ENCODE measurements at places on chromosomes 4 and X.

DNA sequence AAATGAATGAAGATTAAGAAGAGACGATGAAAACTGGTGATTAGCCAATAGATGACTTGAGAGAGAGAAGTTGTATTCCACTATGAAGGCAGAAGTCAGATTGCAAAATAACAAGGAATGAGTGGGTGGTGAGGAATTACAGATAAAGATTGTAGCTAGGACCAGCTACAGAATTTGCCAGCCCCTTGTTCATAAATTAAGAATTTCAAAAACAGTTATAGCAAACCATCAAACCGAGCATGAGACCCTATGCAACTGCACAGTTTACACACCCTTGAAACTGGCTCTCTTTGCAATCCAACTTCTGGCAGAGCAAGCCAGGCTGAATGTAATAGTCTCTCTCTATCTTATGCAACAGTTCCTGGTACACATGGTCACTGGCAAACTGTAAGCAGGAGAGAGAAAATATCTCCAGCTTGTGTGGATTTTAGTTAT is 35.2 kb downstream of the STAP1 start:
- DNase-seq, result no peak

GRCh38 chrX:79182616-79183015 is 38.1 kb downstream of the GPR174 start:
- no peak for DNase-seq

DNA sequence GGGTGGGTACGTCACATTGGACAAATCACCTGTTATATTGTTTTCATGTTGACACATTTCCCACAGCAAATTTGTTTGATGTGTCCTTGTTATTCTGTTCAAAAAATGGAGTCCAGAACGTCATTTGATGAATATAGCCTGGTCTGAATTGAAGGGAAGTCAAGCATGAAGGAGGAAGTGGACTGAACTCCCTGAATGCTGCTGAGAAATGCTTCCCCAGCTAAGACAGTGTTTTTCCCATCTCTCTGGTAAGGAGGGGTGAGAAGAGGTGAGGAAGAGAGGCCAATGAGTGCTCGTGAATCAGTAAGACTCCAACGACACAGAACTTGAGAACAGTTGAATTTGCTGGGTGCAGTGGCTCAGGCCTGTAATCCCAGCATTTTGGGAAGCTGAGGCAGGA is 127.4 kb downstream of the RBM47 start:
- DNase-seq, result no peak

- DNase-seq, result no peak
Observed at GRCh38 chr4:19905024-19905423, 346.7 kb upstream of the SLIT2 start.

- no peak for DNase-seq
Observed at GRCh38 chr4:42709392-42710065, 52.6 kb upstream of the ATP8A1 start.

DNA sequence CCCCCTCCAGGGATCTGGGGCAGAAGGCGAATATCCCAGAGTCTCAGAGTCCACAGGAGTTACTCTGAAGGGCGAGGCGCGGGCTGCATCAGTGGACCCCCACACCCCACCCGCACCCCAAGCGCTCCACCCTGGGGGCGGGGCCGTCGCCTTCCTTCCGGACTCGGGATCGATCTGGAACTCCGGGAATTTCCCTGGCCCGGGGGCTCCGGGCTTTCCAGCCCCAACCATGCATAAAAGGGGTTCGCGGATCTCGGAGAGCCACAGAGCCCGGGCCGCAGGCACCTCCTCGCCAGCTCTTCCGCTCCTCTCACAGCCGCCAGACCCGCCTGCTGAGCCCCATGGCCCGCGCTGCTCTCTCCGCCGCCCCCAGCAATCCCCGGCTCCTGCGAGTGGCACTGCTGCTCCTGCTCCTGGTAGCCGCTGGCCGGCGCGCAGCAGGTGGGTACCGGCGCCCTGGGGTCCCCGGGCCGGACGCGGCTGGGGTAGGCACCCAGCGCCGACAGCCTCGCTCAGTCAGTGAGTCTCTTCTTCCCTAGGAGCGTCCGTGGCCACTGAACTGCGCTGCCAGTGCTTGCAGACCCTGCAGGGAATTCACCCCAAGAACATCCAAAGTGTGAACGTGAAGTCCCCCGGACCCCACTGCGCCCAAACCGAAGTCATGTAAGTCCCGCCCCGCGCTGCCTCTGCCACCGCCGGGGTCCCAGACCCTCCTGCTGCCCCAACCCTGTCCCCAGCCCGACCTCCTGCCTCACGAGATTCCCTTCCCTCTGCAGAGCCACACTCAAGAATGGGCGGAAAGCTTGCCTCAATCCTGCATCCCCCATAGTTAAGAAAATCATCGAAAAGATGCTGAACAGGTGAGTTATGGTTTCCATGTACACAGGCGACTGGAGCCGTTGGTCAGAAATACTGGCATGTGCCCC is at the start of gene CXCL1:
Gene CXCL1, plus strand, starts transcription at position 264 of the 926 bp plus-strand sequence. Its CDS starts 78 bp downstream, at position 342.
- no peak for DNase-seq

- no peak for DNase-seq
Observed at GRCh38 chr4:79413886-79414285, 5.9 kb upstream of the GK2 start.

GRCh38 chrX:74160816-74161215 is 143.2 kb upstream of the ZCCHC13 start:
- DNase-seq, result no peak

- DNase-seq, result no peak
Observed at GRCh38 chrX:120429776-120430540, 39.1 kb downstream of the LAMP2 start.

- DNase-seq, result no peak
Observed at GRCh38 chrX:48451708-48452107, 18.4 kb downstream of the SLC38A5 start.

DNA sequence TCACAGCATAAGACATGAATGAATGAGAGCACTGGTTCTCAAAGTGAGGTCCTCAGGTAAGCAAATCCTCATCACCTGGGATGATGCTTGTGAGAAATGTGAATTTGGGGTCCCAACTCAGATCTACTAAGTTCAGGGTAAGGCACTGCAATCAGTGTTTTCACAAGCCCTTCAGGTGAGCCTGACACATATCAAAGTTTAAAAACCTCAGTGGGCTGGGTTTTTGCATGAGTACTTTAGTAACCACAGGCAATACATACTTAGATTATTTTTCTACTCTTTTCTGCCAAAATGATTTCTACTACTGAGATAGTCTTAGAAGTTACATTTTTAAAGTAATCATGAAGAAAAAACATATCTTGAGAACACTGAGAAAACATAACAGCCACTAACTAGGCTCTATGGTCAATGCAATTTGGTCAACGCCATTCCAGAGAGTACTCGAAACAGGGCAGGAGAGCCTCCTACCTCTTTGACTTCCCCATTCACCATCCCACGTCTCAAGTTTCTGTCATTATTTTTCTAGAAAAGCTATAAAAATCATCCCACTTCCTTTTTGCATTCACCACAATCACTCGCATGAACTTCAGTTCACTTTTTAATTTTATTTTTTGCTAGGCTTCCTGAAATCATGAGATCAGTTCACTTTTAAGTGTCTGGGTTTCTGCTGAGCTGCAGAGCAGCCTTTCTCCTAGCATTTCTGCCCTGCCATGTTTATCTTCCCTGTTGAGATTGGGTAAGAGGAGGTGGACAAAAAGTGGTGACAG is 73.8 kb downstream of the MFAP3L start:
- DNase-seq, result no peak

GRCh38 chr4:170589597-170590191 is 499.9 kb upstream of the AADAT start:
- DNase-seq, result no peak

GRCh38 chr4:77488882-77489281 is 116.7 kb upstream of the CXCL13 start:
- no peak for DNase-seq

- DNase-seq, result no peak
Observed at GRCh38 chr4:8913858-8914460, 42.3 kb upstream of the HMX1 start.

GRCh38 chr4:55682295-55682694 is 46.2 kb upstream of the NMU start:
- no peak for DNase-seq

GRCh38 chrX:107654872-107655761 is 26.8 kb downstream of the PRPS1 start:
- DNase-seq, result no peak

Measured in stimulated activated CD8-positive, alpha-beta memory T cell treated with anti-CD3 and anti-CD28 coated beads, Interleukin-15, amount 100 ng/mL, for 24 hours (primary cell).